Omental fat pad (tissue), 4 donors: ENCODE measurements at places on chromosomes 11 and 22. TPM values are rescaled to one million over a fixed set of nuclear protein-coding genes. Genes with fewer than 3 reads are reported as not detected.

GRCh38 chr11:15493066-15493465 lies 378.3 kb downstream of the INSC start:
- no peak for DNase-seq

DNA sequence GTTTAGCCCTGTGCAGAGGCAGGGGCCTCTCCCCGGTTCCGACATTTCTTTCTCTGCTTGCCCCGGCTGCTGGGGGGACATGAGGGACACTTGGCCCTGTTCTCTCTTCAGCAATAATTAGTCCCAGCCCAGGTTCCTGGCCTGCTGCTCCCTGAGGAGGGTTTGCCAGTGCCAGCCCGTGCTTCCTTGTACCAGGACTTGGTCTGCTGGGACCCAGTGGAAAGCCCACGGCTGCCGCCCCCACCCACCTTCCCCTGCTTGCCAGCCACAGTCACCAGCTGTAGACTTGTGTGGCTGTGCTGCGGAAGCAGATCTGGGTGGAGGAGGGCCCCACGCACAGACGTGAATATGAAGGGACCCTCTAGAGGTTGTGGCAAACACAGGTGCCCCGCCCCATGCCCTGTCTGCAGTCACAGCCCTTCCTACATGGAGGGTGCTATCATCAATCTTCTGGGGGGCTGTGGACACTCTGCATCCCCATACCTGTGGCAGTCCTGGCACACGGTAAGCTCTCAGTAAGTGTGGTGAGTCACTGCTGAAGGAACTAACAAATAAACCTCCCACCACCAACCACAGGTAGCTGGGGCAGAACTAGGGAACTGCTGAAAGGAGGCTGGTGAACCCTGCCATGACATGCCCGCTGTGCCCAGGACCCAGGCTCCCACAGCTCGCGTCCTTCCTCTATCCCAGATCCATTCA lies 949 bp downstream of the TP53AIP1 start:
- DNase-seq = no peak

DNA sequence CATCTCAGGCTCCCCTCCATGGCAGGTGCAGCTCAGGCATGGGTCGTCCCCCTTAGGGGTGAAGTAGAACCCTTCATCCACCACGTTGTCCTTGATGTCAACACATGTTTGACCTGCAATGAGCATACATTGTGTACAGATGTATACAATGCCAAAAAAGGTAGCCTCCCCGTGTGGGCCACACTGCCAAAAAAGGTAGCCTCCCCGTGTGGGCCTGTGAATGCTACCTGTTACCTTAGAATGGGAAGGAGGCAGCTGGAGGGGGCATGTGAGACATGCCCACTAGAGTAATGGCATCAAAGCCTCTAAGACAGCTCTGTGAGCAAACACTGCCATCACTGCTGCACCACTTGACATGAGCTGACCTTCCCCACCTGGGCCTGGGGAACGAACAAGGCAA lies 73.7 kb downstream of the DGCR2 start:
- no peak for DNase-seq

The CNIH2 gene
- total RNA-seq = not detected

DNA sequence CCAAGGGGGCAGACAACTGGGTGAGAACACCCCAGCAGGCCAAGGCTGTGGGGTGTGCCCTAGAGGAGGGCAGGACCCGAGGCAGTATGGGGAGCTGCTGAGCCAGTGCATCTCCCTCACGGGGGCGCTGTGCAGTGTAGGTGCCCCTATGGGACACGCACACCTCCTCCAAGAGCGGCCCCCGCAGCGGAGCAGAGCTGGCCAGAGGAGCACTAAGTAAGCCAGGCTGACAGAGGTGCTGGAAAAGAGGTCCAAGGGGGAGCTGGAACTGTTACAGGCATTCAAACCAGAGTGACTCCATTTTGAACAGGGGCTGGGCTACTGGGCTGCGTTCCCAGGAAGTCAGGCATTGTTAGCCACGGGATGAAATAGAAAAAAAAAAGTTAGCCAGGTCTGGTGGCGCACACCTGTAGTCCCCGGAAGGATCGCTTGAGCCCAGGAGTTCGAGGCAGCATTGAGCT lies 41.8 kb downstream of the TST start:
- no peak for DNase-seq

The IL18 gene
- 27.7 TPM for total RNA-seq

The CYTH4 gene
- 17.4 TPM for total RNA-seq

DNA sequence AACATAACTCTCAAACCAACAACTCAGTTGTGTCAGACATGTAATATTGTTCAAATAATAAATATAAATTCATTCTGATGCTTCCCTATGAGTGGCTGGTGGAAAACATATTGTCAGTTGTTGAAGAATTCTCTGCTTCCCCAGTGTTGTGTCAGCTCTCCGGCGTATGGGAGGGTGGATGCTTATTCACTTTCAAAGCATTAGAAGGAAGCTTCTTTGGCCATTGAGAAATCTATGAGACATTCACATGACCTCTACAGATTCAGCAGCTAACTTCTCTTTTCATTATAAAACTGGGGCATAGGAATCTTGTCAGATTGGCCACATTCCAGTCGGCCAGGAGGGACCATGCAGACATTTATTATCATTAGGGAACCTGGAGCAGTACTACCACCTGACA lies 2.9 kb downstream of the OR51V1 start:
- no peak for DNase-seq

The TMPRSS4 gene
- total RNA-seq = not detected

DNA sequence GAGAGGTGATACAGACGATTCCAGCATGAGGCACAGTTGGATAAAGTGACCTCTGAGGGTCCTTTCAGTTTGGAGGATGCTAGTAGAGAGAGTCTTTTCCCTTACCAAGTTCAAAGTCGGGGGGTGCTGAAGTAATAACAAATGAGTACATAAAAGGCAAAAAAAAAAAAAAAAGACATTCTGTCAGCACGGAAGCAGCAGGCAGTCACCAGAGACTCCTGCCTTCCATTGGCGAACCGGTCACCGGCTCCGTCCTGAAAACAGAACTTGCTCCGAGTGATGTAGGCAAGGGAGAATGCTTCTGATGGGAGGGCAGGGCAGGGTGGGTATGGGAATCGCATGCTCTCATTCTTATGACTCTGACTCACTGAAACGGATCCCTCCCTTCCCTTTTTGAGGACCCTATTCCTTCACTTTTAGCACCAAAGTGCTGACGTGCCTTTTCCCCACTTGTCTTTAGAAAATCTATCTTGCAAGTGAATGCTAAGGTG lies 65.9 kb downstream of the PRR5L start:
- no peak for DNase-seq

DNA sequence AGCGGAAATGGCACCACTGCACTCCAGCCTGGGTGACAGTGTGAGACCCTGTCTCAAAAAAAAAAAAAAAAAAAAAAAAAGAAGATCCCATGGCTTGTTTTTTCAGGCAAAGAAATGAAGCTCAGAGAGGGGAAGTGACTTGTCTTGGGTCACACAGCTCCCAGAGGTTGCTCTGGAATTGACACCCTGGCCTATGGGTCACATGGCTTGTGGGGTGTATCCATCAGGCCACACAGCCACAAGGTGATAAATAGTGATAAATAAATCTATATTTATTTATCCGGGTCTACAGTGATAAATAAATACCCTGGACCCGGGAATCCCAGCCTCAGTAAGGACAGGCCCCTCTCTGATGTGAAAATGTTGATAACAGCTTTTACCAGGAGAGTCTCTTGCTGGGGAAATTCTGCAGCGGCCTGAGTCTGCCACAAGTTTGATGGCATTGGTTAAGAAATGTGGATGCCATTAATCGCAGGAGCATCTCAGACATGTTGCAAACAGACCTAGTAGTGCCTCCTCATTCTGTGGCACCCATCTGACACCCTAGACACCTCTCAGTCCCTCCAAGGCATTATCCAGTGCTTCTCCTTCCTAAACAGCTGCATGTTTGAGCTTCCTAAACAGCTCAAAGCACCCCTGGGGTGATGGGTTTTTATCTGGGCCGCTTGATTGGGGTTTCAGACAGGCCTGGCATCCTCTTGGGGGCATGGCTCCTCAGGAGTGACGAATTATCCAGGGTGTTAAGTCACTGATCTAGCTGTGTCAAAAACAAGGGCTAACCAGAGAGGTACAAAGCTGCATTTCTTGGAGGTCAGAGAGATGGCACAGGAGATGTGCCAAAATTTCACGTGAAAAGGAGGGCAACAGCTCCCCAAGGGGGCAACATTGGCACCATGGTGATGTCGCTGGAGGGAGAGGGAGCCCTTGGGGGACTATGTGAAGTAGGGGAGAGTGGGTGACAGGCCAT lies 1.9 kb upstream of the EMID1 start:
- no peak for DNase-seq

DNA sequence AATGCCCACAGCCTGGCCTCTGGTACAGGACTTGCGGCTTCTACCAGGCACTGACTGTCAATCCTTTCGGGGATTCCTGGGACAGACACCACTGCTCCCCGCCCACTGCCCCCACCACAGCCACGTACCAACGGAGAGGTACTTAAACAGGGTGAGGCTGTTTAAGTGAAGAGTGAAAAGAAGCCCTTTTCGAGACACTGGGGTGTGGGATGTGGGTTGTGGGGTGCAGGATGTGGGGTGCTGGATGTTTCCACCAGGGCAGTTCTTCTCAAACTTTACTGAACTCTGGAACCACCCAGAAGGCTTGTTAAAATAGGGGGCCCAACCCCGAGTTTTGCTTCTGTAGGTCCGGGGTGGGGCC lies 34.2 kb upstream of the PRR5 start:
- DNase-seq = no peak

- DNase-seq = no peak
Observed at GRCh38 chr11:117459979-117460300, 132.3 kb downstream of the CEP164 start.

DNA sequence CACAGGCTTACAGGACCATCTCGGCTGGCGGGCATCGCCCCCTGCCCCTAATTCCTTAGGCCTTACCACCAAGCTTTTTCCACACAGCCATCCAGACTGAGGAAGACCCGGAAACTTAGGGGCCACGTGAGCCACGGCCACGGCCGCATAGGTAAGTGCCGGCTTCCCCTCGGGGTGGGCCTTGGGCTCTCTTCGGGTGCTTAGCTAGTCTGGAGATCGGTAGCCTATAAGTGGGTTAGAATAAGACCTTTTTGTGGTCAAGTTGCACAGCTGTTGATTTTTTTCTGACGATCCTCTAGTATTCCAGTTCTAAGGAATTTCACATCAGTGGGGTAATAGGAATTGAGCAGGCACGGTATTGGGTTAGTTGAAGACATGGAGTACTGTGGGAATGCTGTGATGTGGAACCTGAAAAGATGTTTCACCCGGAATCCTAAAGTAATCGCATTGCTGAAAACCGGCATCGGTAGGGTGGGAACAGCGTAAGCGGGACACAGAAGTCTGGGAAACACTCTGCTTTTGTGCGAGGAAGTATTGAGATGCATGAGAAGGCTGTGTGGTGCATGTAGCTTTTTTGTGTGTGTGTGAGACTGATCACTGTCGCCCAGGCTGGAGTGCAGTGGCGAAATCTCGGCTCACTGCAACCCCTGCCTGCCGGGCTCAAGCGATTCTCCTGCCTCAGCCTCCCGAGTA lies 669 bp downstream of the RPL27A start:
- no peak for DNase-seq

- no peak for DNase-seq
Observed at GRCh38 chr22:26587991-26588613, 1.8 kb downstream of the TPST2 start.

The GAS2 gene
- 4.9 TPM for total RNA-seq

The CDC45 gene
- 1.2 TPM for total RNA-seq

DNA sequence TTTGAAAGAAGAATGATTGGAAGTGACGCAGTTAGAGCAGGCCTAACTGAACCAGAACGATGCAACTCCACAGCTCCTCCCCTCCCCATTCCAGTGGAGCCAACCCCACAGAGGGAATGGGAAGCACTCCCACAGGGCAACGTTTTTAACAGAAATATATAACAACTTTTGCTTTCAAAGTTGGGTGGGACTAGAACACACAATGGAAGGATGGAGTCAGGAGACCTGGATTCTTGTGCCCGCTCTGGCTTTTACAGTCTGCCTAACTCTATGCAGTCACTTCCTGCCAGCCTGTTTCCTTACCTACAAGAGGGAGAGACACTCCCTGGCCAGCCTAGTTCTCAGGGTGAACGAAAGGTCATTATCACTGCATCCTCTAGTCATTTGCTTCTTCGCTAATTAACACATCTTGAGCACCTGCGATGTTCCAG lies 75.5 kb downstream of the PACSIN2 start:
- DNase-seq = no peak

DNA sequence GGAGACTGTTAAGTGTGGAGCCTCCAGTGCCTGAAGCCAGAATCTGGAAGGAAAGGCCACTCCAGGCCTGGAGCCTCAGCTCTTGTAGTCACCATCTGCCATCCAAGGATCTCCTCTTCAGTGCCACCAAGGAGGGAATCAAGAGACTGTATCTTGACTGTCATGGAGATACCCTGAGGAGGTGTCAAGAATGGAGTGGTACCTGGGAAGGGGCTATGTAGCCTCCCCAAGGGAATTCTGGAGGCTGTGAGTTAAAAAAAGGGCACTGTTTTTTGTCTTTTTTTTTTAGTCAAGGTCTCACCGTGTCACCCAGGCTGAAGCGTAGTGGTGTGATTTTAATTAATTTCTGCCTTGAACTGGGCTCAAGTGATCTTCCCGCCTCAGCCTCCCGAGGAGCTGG lies 3.2 kb upstream of the C22orf15 start:
- no peak for DNase-seq

- DNase-seq = no peak
Observed at GRCh38 chr22:20440637-20441591, 3.3 kb upstream of the SCARF2 start.

DNA sequence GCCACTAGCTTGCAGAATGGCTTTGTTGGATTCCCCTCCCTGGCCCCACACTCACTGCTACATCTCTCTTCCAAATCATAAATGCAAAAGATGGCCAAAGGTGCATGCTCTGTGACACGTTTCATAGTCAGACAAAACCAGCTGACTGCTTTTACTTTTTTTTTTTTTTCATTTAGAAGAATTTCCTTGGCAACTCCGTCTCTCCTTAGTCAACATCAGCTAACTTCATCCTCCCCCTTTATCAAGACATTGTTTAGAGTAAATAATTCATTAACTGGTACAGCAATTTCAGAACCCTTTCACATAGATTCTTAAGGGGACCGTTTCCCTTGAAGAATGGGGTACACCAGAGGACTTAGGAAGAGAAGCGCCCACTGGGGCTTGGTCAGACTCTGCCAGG lies 16.0 kb downstream of the KCNQ1OT1 start:
- no peak for DNase-seq

DNA sequence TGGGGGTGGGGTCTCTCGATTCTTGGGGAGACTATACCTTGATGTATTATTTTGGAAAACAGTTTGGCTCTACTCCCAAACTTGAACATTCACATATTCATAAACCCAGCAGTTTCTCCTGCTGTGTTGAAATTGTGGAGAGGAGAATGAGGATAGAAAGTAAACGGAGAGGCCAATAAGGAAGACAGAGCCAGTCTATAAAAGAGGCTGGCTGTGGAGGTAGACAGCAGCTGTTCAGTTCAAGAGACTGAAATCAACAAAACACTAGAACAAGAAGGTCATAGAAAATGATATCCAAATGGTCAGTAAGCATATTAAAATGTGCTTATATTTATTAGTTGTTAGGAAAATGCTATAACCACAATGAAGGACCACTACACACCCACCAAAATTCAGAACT lies 1.9 kb upstream of the MOGAT2 start:
- no peak for DNase-seq

- no peak for DNase-seq
Observed at GRCh38 chr11:109371444-109372176, 50.4 kb upstream of the C11orf87 start.

- DNase-seq = no peak
Observed at GRCh38 chr11:132792341-132793140, 739.8 kb downstream of the OPCML start.
